Renal pelvis (tissue), 12 donors: ENCODE measurements at places on chromosomes 16 and 17.

DNA sequence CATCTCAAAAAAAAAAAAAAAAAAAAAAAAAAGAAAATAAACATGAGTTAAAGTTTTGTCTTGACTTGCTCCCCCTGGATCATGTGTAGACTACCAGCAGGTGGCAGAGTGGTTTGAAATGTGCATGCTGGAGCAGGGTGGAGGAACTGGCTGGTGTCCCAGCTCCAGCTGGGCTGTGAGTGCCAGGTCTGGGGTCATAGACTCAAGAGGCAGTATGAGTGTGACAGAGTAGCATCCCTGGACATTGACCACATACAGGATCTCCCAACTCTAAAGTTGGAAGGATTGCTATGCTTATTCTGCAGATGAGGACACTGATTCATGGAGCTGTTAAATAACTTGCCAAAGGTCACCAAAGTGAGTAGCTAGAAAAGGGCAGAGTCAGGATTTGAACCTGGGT lies 198.0 kb upstream of the MPHOSPH6 start:
- DNase-seq: no peak

DNA sequence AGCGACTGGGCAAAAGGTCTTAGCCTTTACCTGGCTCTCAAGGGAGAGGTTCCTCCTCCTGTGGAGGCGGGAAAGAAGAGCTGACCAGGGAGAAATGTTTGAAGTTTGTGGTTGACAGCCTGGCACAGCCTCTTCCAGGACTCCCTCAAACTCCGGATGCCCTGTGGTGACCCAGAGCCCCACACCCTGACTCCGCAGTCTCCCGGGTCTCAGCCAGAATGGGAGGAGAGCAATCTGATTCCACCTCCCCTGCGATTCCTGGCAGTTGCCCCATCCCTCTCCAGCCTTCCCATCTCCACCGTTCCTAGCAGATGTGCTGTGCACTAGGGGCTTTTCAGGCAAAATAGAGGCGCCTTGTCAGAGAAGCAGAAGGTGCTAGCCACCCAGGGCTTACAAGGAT lies 5.5 kb upstream of the DNAI2 start:
- DNase-seq: no peak

- DNase-seq: no peak
Observed at GRCh38 chr17:80393241-80393890, 21.6 kb upstream of the ENDOV start.

DNA sequence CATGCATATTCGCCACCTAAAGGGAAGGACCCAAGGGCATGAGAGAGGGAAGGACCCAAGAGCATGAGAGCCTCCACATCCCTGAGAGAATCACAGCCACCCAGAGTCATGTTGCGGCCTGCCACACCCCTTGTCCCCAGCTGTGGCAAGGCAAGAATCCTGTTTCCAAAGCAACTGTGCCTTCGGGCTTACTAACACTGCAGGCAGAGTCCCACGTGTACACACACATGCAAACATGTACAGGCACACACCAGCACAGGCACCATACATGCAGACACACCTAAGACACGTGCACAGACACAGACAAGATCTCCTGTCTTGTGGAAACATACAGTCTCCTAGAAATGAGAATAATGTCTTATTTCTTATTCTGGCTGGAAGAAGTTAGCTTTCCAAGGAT lies 92.4 kb upstream of the CDYL2 start:
- DNase-seq: no peak

GRCh38 chr17:76153202-76153601 lies 12.2 kb upstream of the FOXJ1 start:
- no peak for DNase-seq

DNA sequence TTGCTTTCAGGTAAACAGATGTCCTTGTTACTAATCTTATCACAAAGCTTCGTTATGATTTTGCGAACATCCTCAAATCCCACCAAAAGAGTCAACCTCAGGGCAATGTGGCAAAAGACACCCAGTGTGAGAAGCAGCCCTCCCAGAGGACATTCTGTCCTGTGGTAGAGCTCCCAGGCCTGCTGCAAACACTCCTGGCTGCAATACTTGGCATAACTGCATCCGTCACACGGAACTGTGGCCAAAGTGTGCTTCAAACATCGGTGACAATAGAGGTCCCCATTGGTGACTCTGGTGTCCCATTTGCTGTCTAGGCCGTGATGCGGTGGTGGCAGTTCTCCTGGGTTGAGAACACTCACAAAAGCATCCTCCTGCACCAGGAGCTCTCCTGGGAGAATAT lies 29.5 kb downstream of the SMYD4 start:
- DNase-seq: no peak

- DNase-seq: no peak
Observed at GRCh38 chr17:62975206-62975605, 9.2 kb downstream of the TANC2 start.

DNA sequence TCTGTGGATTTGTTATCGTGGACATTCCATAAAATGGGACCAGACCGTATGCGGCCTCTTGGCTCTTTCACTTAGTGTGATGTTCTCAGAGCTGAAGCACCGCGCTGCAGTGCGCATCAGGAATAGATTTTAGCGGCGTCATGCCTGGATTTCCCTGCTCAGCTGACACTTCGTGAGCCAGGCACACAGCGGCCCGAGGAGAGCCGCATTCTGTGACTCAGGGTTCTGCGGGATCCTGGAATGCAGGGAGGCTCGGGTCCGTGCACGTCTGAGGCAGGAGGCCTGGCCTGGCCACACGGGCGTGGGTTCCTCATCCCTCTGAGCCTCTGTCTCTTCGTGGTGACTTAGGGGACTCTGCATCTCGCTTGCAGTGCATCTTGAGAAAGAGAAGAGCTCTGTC lies 13.4 kb downstream of the CBFA2T3 start:
- DNase-seq: no peak

- no peak for DNase-seq
Observed at GRCh38 chr17:9517396-9517795, 58.2 kb downstream of the STX8 start.

DNA sequence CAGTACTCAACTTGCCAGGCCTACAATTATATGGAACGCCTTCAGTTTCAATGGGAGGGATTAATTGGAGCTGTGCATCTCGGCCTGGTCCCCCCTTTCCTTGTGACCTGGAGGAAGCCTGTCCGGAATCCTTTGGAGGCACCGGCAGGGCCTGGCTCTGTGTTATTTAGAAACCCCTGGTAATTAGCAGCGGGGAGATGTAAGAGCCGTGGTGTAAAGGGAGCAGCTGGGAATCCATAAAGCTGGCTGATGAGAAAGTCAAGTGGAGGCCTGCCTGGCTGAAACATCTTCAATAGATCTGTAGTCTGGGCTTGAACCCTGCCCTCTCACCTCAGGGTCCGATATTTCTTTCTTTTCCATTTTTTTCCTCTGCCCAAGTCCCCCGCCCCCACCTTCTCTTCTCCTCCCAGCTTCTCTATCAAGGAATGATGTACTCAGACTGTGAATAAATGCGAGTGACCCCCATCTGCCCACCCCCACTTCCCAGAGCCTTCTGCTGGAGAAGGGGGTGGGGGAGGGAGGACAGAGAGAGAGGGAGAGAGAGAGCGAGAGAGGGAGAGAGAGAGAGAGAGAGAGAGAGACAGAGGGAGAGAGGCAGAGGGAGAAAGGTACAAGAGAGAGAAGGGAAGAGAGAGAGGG lies 495.5 kb upstream of the ZFHX3 start:
- DNase-seq: no peak

- DNase-seq: no peak
Observed at GRCh38 chr17:29157310-29157709, 22.9 kb downstream of the MYO18A start.

DNA sequence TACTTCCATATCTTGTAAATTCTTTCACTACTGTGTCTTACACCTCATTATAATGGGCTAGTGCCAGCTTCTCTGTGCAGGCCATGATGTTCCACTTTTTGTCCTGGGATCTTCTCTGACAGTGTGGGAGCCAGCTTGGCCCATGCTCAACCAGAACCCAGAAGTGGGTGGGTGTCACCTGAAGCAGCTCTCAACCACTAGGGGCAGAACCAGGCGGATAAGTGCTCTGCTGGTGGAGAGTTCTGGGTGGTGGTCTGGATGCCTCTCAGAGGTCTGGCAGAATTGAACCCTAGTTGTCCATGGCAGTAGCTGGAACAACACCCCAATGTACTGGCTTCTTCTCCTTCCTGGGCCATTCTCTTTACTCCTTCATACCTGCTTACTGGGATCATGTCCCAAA lies 254.1 kb upstream of the N4BP1 start:
- DNase-seq: no peak

- DNase-seq: no peak
Observed at GRCh38 chr16:74713876-74714275, 13.2 kb upstream of the MLKL start.

- peak; percentile 88 for DNase-seq
Observed at GRCh38 chr17:1515640-1516387, 598 bp downstream of the INPP5K start.

DNA sequence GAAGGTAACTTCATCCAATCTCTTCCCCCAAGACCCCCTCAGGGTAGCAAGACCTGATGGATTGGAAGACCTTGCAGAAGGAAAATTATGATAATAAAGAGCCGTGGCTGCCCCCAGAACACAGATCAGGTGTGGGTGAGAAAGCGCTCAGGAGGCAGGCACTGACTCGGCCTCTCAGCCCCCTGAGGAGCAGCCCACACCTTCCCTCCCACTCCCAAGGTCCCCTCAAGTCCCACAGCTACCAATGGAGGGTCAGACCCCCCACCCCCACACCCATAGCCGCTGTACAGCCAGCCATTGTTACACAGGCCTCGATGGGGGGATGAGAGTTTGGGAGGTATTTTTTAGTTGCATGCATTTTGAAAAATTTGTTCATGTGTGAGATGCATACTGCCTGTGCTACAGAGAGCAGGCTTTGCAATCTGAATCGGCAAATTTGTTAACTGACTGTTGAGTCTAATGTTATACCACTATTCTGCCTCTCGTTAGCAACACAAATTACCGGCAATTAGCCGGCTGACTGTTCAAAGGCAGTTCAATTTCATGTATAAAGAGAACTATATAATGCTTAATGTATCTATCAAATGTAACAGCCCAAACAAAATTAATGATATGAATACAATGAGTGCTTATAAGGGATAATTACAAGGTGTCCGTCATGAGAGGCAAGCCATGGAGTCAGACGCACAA lies 211.7 kb downstream of the C16orf78 start:
- no peak for DNase-seq

GRCh38 chr16:79994418-79994817 lies 393.9 kb upstream of the MAF start:
- no peak for DNase-seq
